Fibroblast of skin of left quadriceps (primary cell): ENCODE measurements at places on chromosomes 5 and 9.
A peak's percentile ranks its signal among the peaks of the same experiment; 100 is the strongest.

DNA sequence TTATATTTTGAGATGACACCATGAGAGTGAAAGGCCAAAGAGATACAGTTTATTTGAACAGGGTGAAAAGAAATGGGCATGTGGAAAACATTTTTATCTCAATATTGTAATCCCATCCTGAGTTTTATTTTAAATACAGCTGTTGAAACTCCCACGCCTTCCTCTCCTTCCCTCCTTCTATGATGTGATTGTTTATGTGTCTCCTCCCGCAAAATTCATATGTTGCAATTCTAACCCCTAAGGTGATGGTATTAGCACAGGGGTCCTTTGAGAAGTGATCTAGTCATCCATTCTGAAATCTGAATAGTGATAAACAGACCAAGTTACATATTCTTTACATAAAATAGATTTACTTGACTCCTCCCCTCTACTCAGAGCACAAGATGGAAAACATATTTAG lies 1275.4 kb upstream of the C9orf72 start:
- DNase-seq, result no peak

DNA sequence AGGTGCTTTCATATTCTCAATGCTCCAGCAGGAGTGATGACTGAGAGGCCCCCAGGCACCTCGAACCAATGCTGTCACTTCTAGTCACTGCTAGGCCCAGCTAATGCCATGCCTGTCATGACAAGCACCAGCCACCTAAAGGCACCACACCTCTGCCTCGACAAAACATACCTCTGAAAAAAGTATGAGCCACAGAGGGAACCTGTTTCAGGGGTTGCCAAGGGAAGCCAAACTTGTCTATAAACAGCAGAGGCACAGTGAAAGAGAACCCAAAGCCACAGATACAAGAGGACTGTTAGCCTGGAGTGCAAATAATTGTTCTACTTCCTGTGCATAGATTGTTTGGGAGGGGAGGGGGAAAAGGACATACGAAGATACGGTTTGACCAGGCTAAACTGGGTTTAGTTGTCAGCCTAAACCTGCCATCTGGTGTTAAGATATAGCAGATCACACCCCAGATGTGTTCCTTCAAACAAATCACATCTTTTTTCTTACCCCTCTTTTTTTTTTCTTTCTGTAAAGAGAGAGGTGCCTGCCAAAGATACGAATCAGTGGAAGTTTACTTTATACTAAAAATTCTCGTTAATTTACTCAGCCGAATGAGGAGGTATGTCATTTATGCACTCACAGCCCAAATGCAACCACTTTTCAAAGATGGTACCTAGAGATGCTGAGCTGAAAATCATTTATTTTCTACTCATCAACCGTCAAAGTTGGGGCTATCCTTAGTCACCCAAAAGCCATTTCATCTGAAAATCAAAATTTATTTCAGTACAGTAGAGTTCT lies 45.7 kb downstream of the BNC2 start:
- DNase-seq, result no peak

- no peak for DNase-seq
These were observed 169.3 kb downstream of the INSYN2B start for GRCh38 chr5:169811023-169811422.

GRCh38 chr5:82985763-82986162 lies 91.4 kb downstream of the TMEM167A start:
- DNase-seq, result no peak

GRCh38 chr5:11619339-11620024 lies 284.8 kb downstream of the CTNND2 start:
- no peak for DNase-seq

DNA sequence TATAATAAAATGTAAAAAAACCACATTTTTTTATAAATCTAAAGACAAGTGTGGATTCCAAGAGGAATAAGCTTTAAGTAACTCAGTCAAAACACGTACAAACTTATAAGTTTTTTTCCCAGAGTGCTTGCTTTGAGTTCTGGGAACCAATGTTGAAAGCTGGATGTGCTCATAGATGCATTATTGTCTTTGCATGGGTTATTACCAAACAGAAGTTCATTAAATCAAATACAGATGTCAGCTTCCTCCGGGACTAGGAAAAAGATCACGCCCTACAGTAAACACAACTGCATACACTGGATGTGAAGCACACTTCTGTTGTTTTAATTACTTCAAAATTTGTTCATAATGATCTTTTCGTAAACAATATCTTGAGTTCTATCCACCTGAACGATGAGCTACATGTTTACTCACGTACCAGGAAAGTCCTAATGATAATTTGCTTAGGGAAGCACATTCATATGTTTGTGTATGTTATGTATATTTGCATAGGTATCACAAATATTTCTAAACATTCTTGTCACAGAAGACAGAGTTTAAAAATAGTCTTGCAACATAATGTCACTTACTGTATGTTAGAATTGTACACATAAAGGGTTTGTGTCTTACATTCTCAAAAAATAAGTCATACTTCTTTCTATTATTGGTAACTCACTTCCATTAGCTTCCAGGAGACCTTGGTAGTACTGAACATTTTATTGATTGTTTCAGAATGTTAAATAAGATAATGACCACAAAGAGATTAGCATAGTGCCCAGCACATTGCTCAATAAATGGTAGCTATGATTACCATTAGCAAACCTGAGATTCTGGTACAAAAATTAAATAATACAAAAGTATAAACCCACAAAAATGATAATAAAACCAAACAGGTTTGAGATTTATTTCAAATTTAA lies 427.4 kb downstream of the CETN3 start:
- DNase-seq, result peak; percentile 65

DNA sequence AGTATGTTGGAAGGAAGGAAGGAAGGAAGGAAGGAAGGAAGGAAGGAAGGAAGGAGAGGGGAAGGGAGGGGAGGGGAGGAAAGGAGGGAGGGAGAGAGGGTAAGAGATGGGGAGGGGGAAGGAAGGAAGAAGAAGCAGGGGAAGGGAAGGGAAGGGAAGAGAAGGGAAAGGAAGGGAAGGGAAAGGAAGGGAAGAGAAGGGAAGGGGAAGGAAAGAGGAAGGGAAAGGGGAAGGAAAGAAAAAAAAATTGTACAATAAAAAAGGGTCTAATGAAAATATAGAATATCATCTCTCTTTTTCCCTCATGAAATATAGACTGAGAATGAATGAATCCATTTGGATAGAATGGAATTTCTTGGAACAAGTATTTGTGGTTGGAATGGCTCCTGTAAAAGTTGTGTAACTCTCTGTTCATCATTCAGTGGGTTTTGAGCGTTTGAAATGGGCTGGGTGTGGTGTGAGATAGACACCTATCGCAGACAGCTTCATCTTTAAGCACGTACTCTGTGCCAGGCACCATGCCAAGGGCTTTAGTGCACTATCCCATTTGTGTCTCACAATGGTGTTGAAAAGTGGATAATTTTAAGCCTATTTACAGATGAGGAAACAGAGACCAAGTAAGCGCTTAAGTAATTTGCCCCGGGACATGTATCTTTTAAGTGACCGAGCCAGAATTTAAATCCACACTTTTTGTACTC lies 11.6 kb upstream of the PAPPA start:
- DNase-seq, result peak; percentile 50

DNA sequence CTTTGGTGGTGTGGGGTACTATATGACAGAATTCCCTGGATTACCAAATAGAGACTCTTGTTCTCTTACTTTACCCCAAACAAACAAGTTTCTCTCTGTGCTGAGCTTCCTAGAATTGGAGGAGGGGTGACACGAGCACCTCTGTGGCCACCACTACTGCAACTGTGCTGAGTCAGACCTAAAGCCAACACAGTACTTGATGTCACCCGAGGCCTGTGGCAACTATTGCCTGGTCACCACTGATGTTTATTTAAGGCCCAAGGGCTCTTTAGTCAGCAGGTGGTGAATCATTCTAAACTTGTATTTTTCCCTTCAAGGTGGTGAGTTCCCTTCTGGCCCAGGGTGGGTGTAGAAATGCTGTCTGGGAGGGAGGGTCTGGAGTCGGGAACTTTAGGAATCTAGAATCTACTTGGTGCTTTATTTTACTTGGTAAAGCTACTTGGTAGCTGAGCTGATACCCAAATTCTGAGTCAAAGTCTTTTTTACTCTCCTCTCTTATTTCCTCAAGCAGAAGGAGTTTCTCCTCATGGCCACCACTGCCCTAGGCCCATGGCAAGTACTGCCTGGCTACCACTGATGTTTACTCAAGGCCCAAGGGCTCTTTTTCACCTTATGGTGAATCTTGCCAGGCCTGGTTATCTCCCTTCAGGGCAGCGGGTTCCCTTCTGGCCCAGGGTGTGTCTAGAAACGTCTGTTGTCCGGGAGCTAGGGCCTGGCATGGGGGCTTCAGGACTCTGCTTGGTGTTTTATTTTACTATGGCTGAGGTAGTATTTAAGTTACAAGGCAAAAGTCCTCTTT lies 9.8 kb downstream of the LURAP1L start:
- no peak for DNase-seq

- DNase-seq, result peak; percentile 76
These were observed 408.3 kb downstream of the DMRT2 start for GRCh38 chr9:1458503-1458902.

- no peak for DNase-seq
These were observed 425.3 kb downstream of the CSNK1G3 start for GRCh38 chr5:123937230-123937629.

- no peak for DNase-seq
These were observed 54.9 kb upstream of the BOD1 start for GRCh38 chr5:173671121-173671949.

DNA sequence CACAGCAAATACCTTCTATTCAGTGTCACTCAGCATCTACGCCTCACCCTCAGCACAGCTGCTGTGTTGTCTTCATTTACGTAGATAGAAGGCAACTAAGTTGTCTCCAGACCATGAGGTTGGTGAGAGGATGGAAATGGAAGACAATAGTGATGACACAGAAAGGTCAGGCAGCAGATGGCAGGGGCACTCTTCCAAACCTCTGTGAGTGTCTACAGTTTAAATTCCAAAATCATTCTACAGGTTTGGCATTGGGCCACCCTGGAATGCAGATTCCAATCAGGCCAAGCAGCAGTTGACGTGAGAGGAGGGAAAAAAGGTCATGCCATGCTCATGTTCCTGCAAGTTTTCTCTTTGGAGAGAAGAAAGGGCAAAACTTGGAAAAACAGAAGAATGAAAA lies 68.7 kb upstream of the ADAMTSL1 start:
- no peak for DNase-seq

DNA sequence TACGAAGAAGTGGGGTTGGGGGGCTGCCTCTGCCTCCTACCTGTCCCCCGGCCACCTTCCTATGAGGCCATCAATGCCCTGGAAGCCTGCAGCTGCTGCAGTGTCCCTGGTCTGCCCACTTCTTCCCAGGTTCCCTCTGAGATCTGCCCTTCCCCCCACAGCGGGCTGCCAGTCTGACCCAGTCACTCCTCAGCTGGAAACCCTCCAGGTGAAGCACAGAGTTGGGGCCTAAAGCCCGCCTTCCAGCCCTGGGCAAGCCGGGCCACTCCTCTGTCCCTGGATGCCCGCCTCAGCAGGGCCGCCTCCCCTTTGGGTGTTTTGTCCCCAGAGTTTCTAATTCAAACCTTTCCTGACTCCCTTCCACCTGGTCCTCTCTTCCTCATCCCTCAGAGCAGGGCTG lies 137.0 kb downstream of the RXRA start:
- no peak for DNase-seq

GRCh38 chr5:91434348-91434747 lies 51.2 kb upstream of the ARRDC3 start:
- no peak for DNase-seq

GRCh38 chr9:6899274-6899673 lies 141.5 kb downstream of the KDM4C start:
- no peak for DNase-seq

GRCh38 chr9:126984969-126985368 lies 70.4 kb downstream of the RALGPS1 start:
- DNase-seq, result no peak

GRCh38 chr9:18969128-18969527 lies 63.9 kb downstream of the SAXO1 start:
- no peak for DNase-seq

DNA sequence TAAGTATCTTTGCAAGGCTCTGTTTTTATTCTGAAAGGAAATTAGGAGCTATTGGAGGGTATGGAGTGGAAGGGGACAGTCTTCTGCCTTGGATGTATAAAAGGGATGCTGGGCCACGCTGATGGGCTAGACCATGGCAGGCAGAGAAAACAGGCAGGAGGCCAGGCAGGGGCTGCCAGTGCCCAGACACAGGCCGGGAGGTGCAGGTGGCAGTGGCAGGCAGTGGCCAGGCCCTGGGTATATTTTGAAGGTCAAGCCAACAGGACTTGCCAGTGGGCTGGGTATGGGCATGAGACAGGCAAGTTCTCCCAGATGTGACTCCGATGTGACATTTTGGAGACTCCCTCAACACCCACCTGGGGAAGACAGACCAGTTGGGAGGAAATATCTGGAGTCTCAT lies 131.9 kb downstream of the KCNIP1 start:
- DNase-seq, result no peak

- DNase-seq, result no peak
These were observed 636.3 kb downstream of the GABRG2 start for GRCh38 chr5:162703914-162704313.

GRCh38 chr9:125177888-125178287 lies 11.7 kb downstream of the PPP6C start:
- DNase-seq, result no peak

DNA sequence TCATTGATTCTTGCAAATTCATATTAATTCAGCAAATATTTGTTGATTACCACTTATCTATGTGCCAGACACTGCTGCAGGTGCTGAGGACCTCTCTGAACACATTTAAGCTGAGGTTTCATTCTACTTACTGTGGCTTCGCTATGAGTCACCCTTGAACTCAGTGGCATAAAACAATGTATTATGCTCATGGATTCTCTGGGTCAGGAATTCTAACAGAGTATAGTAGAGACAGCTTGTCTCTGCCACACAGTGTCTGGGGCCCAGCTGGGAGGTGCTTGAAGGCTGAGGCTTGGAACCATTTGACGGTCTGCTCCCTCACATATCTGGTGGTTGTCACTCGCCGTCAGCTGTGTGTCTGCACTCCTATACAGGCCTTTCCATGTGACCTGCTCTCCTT lies 124.3 kb upstream of the NR3C1 start:
- no peak for DNase-seq

- peak; percentile 94 for DNase-seq
These were observed 152.6 kb upstream of the MSX2 start for GRCh38 chr5:174571662-174572397.

- DNase-seq, result no peak
These were observed at the start of gene IL12B for GRCh38 chr5:159330131-159330800. Gene IL12B, minus strand, starts transcription at chr5:159330487. Its CDS starts 3,705 bp downstream, at chr5:159326782.
